Stimulated activated CD8-positive, alpha-beta memory T cell treated with anti-CD3 and anti-CD28 coated beads, Interleukin-7, amount 100 ng/mL, for 48 hours (primary cell): ENCODE measurements at places on chromosomes 16 and 17.

DNA sequence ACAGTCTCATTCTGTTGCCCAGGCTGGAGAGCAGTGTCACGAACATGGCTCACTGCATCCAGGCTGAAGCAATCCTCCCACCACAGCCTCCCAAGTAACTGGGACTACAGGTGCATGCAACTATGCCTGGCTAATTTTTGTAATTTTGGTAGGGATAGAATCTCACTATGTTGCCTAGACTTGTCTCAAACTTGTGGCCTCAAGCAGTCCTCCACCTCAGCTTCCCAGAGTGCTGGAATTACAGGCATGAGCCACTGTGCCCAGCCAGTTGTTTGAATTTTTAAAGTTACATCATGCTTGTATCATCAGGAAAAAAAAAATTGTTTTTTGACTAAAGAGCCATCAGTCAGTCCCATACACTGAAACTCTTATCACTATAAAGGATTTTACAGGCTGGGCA lies 17.1 kb upstream of the VPS4A start:
- DNase-seq, result no peak

DNA sequence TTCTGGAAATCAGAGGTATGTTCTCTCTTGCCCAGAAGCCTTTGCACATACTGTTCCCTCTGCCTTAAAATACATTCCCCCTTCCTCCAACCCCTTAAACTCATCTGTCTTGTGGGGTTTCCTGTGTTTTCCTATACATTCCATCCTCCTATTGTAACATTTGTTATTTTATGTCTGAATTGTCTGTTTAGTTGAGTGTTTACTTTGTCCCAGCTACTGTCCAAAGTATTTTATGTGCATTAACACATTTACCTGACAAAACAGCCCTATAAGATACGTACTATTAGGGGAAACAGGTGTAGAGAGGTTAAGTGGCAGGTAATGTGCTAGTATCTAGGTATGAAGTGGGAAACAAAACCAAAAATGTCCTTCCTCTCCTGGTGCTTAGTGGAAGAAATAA lies 42.1 kb downstream of the CHCT1 start:
- DNase-seq, result no peak

GRCh38 chr17:75795820-75796607 lies 11.4 kb downstream of the UNK start:
- DNase-seq, result no peak

- no peak for DNase-seq
Measured at GRCh38 chr17:62822080-62822904, 14.2 kb upstream of the MARCHF10 start.

DNA sequence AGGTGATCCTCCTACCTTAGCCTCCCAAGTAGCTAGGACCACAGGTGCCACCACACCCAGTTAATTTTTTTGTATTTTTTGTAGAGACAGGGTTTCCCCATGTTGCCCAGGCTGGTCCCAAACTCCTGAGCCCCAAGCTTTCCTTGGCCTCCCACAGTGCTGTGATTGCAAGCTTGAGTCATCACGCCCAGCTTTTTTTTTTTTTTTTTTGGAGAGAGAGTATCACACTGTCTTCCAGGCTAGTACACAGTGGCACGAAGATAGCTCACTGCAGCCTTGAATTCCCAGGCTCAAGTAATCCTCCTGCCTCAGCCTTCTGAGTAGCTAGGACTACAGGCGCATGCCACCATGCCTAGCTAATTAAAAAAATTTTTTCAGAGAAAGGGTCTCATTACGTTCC lies 27.2 kb downstream of the HEATR9 start:
- DNase-seq, result no peak

DNA sequence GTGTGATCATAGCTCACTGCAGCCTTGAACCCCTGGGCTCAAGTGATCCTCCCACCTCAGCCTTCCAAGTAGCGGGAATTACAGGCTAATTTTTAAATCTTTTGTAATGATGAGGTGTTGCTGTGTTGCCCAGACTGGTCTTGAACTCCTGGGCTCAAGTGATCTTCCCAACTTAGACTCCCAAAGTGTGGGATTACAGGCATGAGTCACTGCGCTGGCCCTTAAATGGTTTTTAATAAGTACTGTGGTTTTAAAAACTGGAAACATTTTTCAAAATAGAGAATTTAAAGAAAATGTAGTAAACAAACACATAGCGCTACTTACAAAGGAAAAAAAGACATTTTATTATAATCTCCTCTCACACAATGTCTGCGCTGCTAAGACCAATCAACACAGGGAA lies 32.2 kb downstream of the MARCHF10 start:
- DNase-seq, result no peak

GRCh38 chr16:22031483-22032083 lies 23.7 kb downstream of the MOSMO start:
- no peak for DNase-seq

DNA sequence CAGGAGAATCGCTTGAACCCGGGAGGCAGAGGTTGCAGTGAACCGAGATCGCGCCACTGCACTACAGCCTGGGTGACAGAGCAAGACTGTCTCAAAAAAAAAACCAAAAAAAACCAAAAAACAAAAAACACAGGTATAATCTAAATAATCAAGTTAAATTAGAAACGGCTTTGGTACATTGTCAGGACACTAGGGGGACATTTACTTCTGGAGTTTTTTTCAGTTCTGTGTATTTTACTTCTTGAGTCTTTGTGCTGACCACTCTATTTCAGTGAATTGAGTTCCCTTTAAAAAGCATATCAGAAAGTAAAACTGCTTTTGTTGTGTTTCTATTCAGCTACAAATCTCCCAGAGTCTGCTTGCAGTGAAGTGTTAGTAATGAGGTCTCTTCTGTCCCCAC lies 36.3 kb downstream of the DHRS7B start:
- no peak for DNase-seq

- no peak for DNase-seq
Measured at GRCh38 chr16:10878644-10879501, 1.9 kb downstream of the CIITA start.

GRCh38 chr16:53598511-53599275 lies 95.7 kb upstream of the AKTIP start:
- no peak for DNase-seq

DNA sequence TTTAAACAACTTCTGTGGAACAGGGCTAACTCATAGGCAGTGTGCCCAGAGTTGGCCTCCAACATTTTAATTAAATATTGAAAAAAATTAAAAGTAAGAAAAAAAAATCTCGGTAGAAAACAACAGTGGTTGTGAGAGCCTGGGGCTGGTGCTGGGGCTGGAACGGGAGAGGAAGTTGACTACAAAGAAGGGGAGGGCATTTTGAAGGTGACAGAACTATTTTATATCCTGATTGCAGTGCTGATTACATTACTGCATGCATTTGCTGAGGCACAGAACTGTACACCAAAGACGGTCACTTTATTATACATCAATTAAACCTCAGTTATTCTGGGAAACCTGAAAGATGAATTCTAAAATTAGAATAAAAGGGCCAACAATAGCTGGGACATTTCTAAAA lies 142.5 kb downstream of the PARN start:
- no peak for DNase-seq

GRCh38 chr17:49494986-49495841 lies at the start of gene NGFR:
Gene NGFR (plus strand): TSS chr17:49495293. CDS start chr17:49495418, 125 bp downstream.
- peak; percentile 28 for DNase-seq

DNA sequence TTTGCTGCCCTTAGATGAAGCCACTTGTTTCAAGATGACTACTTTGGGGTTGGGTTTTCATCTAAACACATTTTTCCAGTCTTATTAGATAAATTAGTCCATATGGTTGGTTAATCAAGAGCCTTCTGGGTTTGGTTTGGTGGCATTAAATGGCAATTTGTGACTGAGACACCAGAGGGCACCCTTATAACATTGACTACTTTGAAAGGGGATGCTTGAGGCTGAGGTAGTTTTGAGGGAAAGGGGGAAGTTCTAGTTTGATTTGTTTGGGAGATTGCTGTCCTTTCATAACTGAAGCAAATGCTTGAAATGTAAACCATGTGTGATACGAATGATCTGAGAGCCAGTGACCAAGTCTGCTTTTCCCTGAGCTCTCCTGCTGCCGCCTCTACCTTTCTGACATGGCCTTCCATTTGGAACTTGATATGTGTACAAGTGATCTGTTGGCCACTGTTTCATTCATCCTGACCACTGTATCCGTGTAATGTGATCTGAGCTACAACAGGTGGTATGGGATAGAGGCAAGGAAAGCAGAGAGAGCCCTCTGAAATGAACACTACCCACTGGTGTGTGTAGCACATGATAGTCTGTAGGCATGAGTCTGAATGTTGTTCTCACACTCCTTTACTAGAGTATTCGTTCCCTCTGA lies 5.8 kb upstream of the RARA start:
- no peak for DNase-seq

- DNase-seq, result no peak
Measured at GRCh38 chr16:1184156-1184868, 31.4 kb downstream of the CACNA1H start.

- peak; percentile 36 for DNase-seq
Measured at GRCh38 chr16:68590201-68590994, 51.3 kb downstream of the ZFP90 start.

DNA sequence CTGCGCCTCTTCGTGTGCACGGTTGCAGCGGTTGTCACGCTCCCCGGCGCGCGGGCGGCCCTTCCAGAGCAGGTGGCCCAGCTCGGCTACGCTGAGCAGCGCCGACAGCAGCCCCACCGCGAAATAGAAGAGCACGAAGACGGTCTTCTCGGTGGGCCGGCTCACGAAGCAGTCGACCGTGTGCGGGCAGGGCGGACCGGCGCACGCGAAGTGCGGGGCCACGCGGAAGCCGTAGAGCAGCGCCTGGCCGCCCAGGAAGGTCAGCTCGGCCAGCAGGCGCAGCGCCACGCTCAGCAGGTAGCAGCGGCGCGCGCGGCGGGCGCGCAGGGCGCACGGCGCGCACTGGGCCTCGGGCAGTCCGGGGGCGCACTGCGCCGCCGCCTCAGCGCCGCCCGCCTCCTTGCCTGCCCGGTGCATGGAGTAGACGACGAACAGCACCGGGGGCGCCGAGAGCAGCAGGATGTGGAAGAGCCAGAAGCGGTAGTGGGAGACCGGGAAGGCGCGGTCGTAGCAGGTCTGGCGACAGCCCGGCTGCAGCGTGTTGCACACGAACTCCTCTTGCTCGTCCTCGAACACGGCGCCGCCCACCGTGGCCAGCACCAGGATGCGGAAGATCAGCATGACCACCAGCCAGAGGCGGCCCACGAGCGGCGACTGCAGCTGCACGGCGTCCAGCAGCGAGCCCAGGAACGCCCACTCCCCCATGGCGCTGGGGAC lies 1.3 kb downstream of the GJD3 start:
- no peak for DNase-seq

DNA sequence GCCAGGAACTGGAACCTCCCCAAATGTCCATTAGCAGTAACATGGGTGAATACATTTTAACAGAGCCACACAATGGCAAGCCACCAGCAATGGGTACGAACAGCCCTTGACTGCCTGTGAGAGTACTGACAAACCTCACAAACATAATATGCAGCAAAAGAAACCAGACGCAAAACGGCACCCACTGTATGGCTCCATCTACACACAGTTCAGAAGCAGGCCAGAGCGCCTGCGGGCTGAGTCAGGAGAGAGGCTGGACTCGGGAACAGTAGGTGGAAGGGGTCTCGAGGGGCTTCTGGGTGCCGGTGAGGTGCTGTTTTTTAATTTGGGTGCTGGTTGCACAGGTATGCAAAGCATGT lies 77.4 kb upstream of the TOB1 start:
- no peak for DNase-seq

DNA sequence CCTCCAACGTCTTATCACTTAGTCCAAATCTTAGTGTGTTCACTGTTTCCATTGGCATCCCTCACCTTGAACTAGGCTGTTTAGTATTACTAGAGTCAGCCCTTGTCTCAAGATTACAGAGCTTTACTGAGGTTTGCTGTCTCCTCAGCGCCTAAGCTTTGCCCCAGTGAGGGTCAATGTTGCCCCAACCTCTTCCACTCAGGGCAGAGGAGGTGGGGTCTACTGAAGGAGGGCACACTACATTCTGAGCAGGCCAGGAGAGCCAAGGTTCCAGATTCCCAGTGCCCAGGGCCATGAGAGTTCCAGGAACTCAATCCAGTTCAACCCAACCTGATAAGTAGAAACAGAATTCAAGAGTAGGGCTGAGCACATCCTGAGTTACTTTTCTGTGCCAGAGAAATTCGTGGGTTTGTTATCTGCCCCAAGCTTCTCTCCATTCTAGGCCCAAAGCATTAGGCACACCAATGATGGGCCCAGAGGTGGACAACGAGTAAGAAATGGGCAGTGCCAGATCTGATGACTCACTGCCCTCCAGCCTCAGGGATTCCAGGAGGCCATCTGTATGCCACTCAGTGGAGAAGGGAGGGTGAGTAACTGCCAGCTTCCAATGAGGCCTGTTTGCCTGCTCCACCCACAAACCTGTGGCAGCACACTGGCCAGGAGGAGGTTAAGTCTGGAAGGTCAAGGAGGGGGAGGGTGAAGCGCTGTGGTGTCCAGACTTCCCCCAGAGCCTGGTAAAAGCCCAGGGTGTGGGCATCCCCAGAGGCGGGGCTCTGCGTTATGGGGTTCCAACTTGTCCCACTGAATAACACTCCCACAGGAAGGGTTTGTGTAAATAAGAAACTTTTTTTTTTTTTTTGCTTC lies 8.2 kb downstream of the TUBG2 start:
- DNase-seq, result no peak

DNA sequence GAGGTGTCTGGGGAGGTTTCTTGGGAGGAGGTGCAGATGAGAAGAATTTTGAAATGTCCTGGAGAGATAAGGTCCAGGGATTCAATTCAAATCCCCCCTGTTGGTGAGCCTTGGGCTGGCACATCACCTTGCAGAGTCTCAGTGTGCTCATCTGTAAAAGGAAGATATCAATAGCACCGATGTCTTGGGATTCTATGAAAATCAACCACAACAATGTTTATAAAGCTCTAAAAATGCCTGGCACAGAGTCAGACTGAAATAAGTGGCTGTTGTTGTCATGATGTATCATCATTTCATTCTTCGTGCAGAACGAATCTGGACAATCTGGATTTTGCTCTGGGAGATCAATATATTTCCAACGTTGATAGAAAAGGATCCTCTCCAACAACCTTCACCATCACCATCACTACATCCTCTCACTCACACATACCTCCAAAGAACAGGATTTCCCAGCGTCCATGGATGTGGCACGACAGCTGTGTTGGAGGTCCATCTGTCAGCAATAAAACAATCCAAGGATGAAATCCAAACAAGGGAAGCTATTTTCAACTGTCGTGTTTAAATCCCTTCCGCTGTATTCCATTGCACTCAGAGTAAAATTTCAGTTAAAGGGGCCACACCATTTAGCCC lies 393.7 kb upstream of the DYNLRB2 start:
- no peak for DNase-seq

DNA sequence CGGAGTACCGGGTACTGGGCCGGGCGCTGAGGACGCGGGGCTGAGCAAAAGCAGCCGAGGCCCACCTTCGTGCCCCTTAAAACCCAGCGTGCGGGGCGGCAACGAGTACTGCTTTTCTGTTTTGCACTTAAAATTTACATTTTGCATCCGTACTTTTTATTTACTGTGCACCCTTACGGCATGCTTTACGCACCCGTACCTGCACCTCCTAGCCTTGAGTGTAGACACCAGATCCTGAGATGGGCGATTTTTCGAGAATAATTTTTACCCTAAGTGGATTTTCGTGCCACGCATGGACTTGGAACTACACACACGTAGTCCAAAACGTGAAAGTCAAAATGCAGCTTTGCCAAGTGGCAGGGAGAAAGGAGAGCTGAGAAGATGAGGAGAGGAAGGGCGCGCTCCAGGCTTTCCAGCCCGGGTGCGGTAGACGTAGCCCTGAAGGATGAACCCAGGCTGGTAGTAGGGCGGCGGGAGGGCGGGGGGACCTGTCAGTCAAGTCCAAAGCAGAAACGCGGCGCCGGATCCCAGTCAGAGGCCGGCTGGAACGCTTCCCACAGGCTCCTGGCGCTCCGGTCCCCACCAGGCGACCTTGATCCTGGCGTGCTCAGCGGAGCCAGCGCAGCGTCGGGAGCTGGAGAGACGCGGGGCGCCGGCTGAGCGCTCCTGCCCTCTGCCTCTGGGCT lies 1.2 kb upstream of the CBLN1 start:
- no peak for DNase-seq
